ENCODE measurements at places on chromosomes 6 and 20.

DNA sequence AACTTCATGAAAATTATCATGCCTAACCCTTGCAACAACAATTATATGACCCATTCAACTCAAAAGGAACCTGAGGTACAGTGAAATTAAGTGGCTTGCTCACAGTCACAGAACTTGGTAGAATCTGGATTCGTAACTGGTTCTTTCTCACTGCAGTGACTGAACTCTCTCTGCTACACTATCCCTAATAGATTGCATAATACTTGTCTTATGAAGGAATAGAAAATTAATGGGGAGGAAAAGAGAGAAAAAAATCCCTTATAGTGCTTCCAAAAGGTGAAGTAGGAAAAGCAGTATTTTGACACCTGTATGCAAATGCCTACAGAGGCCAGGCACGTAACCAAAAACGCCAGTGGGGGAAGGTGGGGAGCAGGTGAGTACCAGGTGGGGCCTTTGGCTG, 186.6 kb downstream of the LY86 start:
- DNase-seq: no peak

GRCh38 chr6:3421791-3422434, 34.9 kb downstream of the SLC22A23 start:
- no peak for DNase-seq

- DNase-seq: no peak
Observed at GRCh38 chr6:77461796-77462195, 1.5 kb downstream of the HTR1B start.

DNA sequence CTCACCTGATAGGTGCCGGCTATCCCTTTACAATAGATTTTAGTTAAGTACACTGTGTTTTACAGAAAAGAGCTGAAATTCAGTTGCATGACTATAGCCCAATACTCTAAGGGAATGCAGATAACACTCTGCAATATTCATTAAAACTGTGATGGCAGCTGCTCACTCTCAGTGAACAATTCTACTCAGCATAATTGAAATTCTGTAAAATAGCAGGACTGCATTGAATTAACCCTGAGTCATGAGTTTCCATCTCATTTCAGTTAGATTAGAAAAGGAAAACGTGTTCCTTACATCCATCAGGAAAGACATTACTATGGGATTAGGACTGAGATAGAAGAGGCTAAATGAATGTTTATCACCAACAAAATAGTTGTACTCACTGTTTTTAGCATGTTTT, 613.3 kb upstream of the JAG1 start:
- no peak for DNase-seq

- DNase-seq: no peak
Observed at GRCh38 chr6:165701005-165701404, 38.0 kb upstream of the PDE10A start.

DNA sequence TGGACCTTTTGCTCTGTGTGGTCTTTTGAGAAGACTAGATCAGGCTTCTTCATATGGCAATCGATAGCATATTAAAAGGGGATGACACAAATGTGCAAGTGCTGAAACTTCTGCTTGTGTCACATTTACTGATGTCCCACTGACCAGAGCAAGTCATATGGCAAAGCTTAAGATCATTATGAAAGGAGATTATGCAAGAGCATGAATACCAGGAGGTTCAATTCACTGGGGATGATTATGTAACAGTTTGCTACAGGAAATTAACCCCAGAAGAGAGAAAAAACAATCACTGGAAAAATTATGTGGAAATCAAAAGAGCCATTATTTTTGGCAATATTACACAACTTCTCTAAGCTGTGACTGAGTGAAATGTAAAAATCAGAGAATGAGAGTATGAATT, 13.7 kb upstream of the PRDM13 start:
- DNase-seq: no peak

DNA sequence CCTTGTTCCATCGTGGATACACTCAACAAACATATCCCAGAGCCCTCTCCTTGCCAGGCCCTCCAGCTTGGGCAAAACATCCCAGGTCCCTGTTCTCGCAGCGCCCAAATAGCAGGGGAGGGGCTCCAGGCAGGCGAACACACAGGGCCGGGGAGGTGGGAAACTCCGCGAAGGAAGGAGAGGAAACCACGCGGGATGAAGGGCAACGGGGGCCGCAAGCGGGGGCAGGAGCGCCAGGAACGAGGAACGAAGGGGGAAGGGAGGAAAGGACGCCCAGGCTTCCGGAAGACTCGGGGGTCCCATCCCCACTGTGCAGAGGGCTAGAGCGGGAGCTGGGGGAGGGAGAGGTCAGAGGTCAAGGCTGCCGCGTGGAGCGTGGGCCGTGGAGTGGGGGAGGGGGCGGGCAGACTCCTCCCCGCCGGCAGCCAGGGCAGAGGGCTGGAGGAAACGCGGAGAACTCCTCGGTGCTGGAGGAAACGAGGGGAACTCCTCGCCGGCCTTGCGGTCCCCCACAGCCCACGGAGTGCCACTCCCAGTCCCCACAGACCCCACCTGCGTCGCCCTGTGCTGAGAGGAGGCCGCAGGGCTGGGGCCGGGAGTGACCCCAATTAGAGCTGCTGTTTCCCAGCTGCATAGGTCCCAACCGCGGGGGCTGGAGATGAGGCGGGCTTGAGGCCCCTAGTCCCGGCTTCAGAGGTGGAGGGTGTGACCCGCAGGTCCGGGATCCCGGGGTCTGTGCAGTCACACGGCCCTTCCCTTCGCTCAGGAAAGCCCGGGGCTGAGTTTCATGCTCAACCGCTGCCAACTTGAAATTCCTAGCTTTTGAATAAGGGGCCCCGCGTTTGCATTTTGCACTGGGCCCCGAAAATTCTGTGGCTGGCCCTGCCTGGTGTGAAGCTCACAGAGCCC, 1.2 kb upstream of the RBM38 start:
- peak; percentile 65 for DNase-seq

DNA sequence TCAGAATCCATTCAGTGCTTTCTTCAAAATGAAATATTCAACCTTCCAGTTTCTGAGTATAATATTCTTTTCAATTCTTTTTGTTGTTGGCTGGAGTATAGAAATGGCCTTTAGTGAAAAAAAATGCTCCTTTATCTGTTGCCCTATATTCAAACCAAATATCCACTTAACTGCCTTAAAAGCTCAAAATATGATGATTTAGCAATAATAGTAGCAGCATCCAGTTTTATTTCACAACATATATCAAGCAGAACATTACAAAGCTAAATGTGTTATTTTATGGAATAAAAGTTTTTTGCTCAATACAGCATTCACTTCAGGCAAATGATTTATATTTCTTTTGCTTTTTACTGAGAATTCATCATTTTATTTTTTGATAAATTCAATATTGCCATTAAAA, 322.4 kb upstream of the EYS start:
- DNase-seq: no peak

- DNase-seq: no peak
Observed at GRCh38 chr6:7058250-7058923, 49.4 kb upstream of the RREB1 start.

DNA sequence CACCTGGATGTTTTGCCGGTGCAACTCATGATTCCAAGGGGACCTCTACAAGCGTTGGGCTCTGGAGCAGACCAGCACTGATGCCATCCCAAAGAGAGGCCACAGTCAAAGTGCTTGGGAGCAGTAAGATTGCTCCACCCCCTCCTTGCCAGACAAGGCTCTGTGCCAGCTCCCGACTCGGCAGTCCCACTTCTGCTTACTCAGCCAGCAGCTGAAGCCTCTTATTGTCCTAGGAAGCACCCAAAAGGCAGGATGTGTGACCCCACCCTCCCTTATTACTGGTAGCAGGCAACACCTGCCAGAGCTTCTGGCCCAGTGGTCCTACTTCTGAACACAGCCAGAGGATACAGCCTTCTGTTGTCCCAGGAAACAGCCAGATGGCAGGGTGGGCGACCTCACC, 614.2 kb downstream of the TENT5A start:
- DNase-seq: no peak

- DNase-seq: no peak
Observed at GRCh38 chr6:129659167-129659566, 50.8 kb downstream of the ARHGAP18 start.

DNA sequence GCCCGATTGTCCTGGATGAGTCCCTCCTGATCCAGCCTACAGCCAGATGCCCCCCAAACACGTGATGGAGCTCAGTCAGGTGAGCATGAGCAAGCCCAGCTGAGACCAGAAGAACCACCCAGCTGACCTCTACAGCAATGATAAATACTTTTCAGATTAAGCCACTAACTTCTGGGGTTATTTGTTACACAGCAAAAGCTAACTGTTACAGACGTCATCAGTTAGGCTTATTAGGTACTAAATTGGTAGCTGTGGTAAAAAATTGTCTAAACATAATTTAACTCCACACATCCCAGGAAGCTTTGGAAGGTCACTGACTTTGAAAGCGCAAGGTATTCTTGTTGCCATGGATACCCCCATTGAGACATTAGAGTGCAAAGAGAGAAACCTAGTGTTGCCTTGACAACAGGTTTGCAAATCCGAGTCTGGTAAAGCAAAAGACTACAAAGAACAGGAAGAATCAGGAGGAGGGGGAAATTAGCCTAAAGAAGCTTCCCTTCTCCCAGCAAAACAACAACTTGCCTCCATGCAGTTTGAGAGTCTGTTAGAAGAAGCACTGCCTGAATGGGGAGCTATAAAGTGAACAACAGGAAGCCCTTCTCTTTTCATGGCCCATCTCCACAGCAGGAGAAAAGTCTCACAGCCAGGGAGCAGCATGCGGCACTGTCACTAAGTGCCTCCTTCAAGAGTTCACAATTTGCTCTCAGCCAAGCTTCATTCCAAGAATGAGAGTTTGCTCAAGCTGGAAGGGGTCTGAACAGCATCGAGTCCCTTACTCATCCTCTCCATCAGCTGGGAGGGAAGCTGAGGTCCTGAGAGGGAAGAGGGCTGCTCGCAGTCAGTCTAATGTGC, 41.7 kb upstream of the ZNF831 start:
- no peak for DNase-seq

DNA sequence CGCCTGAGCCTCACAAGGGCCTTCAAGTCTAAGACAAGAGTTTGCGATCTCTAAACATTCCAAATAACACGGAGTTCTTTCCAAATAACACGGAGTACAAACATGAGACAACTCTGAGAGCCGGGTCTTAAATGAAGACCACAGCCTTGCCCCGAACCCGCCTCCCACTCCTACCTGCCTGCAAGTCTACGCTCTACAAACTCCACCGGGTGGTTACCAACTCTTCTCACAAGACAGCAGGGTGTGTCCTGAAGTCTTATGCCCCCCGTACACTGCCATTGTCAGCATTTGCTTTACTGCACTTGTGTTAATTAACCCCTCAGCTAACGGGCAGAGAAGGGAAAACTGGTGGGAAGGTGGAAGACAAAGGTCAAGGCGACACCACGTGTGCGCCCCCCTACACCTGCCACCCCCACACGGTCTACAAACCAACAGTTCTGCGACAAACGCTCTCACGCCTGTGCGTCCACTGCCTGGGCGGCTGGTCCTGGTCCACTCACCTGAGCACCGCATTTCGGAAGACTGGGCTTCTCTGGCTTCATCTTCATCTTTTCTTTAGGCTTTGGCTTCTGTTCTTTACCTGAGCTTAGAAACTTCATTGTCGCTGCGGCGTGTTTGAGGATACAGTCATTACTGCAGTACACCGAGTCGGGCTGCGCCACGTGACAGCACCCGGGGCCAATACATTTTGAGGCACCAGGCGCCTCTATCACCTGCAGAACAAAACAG, 19.5 kb downstream of the DIDO1 start:
- no peak for DNase-seq

- peak; percentile 64 for DNase-seq
Observed at GRCh38 chr20:50561379-50562078, 51.3 kb downstream of the PTPN1 start.

DNA sequence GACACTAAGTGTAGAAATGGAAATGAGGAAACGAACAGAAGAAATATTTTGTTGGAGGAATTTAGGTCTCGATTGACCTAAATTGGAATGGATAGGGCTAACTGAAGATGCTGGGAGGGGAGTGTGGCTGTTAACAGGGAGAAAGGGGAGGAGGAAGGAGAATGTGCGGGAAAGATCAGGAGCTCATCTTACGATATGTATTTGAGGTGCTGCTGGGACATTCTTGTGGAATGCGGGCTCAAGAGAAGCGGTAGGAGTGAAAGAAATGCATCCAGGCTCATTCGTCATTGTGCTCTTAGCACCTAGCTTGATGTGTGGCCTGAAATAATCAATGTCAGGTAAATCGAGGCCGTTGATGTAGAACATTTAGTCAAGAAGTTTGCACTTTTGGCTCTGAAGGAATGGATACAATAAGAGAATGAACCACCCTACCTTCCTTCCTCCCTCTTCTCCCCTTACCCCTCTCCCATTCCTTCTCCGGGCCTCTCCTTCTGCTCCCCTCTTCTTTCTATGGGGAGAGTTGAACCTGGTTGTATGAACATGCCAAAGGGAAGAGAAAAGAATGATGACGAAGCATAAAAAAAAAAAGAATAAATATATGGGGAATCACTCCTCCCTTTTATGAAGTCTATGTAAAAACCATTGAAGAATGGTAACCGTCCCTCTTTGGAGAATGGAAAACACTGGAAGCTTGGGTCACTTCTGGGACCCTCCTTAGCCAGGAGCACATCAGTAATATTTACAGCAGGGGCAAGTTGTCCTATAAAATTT, 70.9 kb downstream of the SASH1 start:
- DNase-seq: no peak

DNA sequence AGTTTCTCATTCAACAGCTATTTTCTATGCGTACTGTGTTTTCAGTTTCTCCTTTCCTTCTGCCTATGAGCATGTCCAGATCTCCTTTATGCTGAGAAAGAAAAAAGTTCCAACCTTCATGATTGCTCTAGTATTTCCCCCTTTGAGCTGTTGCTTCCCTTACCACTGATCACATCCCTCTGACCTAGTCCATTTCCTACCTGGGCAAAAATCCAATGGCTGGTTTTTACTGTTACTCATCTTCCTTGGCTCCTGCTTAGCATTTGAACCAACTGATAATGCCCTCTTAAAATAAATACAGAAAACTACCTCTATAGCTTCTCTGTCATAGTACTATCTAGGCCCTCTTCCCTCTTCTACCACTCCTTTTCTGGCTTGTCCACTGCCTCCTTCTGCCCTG, 6.0 kb downstream of the RFX6 start:
- DNase-seq: no peak

DNA sequence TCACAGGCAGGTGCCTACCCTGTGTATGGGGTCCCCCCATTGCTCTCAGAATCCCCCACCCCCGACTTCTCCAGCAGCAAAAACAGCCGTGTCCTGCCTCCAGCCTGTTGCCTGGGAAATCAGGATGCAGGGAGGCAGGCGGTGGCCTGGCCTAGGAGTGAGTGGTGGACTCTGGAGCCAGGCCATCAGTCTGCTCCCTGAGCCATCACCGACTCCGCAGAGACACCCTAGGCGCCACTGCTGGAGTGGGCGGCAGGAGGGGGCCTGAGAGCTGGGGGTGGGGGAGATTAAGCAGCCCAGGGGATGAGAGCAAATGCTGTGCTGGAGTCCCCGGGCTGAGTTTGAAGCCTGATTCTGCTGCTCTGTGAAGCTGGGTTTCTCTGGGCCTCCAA, 93.2 kb downstream of the CD40 start:
- no peak for DNase-seq
